Brain pericyte (primary cell): ENCODE measurements at places on chromosomes 5 and 9.

DNA sequence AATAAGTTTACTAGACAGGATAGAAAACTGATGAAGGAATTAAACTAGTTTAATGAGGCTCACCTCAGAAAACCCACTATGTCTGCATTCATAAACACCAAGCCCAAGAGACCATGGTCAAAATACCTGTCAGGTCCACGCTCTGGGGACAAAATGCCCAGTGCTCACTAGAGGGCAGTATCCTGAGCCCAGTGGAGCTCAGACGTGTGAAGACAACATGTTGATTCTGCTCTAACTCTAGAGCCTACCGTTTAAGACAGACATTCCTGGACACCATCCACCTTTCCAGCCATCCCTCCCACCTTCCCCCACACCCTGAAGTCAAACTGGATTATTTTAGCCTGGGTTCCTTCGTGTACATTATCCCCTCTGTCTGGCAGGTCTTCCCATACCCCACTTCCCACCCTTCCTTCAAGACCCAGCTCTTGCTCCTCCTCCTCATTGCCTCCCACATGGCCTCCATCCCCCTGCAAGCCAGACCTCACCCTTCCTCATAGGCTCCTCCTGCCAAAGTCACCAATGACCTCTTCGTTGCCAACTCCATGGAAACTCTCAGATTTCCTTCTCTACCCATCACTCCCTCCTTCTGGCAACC, 142.3 kb upstream of the FSTL4 start:
- no peak for DNase-seq

DNA sequence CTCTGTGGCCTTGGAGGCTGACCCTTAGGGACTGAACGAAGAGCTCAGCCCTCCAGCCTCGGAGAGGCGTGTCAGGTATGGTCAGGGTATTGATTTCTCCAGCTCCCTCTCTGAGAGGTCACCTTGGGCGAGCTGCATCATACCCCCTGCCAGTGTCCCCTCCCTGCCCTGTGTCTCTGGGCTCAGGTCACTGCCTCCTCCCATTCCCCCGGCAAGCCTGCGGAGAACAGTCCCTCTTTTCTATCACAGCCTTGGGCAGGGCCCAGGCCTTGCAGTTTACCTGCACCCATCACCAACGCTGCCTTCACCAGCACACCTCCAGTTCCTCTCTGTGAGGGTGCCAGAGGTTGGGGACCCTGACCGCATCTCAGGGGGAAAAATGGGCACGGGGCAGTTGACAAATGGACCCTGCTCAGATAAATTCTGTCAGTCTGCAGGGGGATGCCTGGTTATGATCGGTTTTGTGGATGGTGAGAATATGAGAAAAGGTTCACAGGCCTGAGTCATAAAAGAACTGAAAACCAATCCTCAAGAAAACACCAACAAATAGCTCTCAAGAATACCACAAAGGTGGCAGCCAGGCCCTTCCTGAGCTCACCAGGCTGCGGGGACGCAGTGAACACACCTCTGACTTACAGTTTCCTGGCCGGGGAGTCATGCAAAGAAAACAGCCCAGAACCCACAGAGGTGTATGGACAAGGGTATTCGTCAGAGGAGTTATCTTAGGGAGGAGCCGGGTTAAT, 24.7 kb upstream of the RXRA start:
- no peak for DNase-seq

DNA sequence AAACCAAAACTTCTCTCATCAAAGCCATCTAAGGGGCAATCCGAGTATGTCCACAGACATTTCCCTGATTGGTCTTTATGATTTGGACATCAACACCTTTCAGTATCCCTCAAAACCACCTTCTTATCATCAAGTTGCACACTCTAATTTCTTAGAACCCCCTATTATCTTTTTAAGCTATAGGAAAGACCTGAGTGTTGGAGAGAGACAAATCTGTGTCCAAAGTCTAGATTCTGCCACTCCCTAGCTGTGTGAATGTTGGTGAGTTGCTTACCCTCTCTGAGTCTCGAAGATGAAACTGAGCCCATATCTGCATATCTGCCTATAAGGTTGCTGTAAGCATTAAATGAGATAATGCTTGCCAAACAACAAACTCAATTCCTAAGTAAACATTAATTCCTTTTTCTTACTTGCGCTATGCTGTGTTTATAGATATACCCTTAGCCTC, 159.1 kb downstream of the DOCK8 start:
- DNase-seq: no peak

- no peak for DNase-seq
Observed at GRCh38 chr9:136784997-136785361, 6.2 kb upstream of the TMEM141 start.

DNA sequence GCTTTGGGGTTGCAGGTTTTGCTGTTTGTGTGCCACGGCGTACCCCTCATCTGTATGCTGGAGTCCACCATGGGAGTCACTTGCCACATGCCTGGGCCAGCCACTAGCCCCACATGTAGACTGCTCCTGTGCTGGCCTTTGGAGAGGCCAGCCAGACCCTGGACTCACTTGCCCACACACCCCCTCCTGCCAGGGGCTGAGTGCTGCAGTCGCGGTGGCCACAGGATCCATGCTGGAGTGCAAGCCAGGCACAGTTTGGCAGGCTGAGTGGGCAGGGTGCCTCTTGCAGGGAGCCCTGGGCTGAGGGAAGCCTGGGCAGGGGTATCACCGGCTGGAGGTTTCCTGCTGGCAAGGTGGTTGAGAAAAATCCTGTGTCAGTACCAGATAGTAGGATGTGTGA, 25.6 kb upstream of the GCNT1 start:
- DNase-seq: no peak

GRCh38 chr5:132667761-132668705, 5.8 kb upstream of the IL4 start:
- DNase-seq: no peak

DNA sequence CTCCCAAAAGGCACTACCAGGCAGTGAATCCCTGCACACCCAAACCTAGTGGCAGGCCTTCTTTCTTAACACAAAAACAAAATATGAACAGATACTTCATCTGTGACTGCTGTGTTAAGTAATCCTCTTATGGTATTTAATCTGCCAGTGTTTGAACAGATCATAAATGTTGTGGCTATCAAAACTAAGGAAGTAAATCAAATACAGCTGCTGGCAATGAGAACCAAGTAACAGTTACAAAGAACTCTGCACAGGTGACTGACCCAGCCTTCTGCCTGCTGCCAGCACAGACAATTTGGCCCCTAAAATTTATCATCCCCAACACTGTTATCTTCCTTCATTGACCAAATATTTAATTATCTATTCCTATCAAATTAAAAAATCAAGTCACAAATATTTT, 78.0 kb downstream of the GNAQ start:
- DNase-seq: no peak

- DNase-seq: no peak
Observed at GRCh38 chr5:176185133-176185733, 53.0 kb upstream of the SIMC1 start.

- no peak for DNase-seq
Observed at GRCh38 chr9:131276094-131276888, at the start of gene FAM78A. Gene FAM78A (minus strand): TSS chr9:131276510. CDS start chr9:131276179, 331 bp downstream.

- DNase-seq: no peak
Observed at GRCh38 chr5:113115956-113116355, 139.4 kb downstream of the DCP2 start.

DNA sequence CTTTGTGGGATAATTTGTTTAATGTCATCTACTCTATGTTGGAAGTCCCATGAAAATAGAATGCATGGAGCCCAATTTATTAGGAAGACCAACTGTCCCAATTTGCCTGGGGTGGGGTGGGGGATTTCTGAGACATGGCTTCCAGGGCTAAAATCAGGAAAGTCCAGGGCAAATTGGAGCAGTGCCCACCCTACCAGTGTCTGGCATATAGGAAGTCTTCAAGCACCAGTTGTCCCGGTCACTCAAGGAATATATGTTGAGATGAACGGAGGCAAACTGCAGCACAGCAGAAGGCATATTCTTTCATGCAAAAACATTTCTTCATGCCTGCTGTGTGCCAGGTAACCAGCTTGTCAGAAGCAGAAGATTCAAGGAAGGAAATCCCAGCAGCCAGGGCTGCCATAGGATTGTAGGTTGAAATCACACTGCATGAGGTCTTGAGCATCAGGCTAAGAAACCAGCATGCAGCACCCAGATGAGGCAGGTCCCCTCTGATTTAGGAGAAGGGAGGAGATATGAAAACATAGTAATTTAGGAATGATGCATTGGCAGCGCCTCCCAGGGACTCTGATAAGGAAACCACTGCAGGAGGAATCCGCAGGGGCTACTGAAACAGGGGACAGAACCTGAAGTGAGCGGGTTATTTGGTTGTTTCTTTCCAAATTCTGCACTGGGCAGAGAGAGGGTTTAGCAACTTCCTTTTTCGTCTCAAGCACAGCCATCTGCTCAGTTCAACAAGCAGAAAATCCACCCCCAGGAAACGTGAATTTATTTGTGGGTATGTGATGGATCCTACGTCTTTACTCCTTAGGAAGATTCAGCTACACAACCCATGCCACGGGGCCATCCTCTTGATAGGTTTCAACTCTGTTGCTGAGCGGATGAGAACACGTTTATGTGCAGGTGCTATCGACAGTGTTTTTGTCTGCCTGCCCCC, 112.6 kb upstream of the CPEB4 start:
- DNase-seq: no peak

GRCh38 chr9:124626276-124626675, 119.1 kb upstream of the NR5A1 start:
- no peak for DNase-seq

DNA sequence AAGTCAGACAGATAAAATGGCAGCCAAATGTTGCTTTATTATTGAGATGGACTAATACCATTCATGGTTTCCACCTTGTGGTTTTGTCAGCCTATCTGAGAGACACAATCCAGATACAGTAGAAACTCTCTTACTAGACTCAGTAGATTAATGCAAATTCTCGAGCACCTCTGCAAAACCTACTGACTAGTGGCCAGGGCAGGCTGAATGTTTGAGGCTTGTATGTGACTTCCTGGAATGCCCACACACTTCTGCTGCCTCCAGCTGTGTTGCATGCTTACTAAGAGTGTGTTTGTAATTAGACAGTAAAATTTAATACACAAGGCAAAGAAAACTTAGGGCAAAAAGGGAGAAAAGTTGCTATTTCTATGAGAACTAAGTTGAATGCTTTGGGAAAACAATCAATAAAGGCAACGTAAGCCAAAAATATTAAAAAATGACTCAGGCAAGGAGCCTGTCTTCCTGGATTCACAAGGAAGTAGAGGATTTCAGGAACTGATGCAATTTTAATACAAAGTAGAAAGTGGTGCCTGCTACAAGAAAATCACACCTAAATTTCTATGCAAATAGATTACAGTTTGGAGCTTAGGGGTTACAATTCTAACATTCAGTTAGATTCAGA, 30.2 kb upstream of the CCNG1 start:
- no peak for DNase-seq
